Calu3 (cell line): ENCODE measurements at places on chromosomes 1 and 21. TPM values are rescaled to one million over a fixed set of nuclear protein-coding genes. Genes with fewer than 3 reads are reported as not detected.
A peak's percentile ranks its signal among the peaks of the same experiment; 100 is the strongest.

Gene DNM3
- 1.2 and 1.3 TPM in 2 replicates for total RNA-seq

Gene ATP1A4
- total RNA-seq, result not detected in 2 replicates

Gene ADGRL2
- 58.8 and 72.3 TPM in 2 replicates for total RNA-seq

Gene CD247
- 0.61 and 0.97 TPM in 2 replicates for total RNA-seq

- DNase-seq, result no peak
Measured at GRCh38 chr1:241376701-241377100, 19.7 kb upstream of the RGS7 start.

- no peak for DNase-seq
Measured at GRCh38 chr1:151905070-151905442, 4.3 kb downstream of the THEM4 start.

DNA sequence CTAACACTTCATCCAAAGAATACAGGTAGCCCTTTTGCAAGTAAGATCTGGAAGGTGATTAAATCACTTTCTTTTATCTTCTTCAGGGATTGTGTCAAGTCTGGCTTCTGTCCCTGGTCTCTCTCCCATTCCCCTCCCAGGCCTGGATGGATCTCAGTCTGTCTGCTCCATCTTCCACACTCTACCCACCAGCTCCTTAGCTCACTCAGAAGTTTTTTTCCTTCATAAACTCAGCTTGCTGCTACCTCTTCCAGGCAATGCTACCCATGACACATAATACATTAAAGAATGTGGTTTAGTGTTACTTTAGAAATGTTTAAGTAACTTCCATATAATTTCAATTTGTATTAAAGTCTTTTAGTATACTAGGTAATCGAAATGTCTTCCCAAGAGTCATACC is 133.1 kb downstream of the AKT3 start:
- no peak for DNase-seq

DNA sequence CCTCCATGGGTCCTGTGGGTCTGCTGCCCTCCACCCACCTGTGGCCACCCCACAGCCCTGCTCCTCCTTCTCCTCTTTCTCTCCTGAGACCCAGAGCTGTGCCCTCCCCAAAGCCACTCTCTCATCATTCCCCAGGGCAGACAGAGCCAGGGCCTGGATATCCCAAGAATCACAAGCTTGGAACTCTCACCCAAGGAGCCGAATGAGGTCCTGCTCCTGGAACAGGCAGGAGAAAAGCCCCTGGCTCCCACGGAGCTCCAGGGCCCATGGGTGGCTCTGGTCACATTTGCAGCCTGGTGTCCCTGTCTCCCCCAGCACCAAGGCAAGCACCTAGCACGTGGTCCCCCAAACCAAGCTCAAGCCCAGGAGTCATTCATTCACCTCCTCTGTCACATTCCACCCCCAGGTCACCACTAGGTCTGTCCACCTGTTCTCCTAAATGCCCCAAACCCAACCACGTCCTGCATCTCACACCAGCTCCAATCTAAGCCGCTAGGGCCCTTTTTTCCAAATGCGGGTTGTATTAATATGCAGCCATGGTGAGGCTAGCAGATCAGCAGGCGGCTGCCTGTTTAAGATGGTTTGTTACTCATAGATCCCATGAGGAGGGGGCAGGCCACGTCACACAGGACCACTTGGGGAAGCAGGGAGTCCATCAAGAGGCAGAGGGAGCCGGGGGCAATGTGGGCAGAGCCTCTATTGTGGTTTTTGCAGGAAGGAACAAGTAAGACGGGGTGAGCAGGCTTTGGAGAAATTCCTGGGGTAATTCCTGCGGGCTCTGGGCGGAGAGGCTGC is 215.5 kb upstream of the VAMP3 start:
- DNase-seq, result no peak

- no peak for DNase-seq
Measured at GRCh38 chr21:34933609-34934335, 115.3 kb downstream of the RUNX1 start.

- DNase-seq, result no peak
Measured at GRCh38 chr1:188251036-188251435, 1422.3 kb downstream of the PLA2G4A start.

DNA sequence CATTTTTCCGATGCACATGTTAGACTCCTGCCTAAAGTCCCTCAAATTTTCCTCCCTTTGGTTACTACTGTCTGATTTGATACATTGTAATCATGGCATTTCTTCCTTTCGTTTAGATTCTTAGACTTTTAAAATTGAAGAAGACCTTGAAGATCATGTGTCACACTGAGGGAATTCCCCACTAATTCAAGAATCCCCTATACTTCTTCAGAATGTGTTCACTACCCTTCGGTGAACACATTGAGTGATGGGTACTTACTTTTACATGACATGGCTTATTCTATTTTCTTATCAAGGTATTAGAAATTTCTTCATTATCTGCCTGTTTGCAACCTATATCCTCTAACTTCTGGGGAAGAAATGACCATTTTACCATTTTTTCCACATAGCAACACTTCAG is 85.9 kb downstream of the LHX8 start:
- no peak for DNase-seq

GRCh38 chr21:33133892-33134291 is 64.0 kb downstream of the OLIG1 start:
- DNase-seq, result no peak

DNA sequence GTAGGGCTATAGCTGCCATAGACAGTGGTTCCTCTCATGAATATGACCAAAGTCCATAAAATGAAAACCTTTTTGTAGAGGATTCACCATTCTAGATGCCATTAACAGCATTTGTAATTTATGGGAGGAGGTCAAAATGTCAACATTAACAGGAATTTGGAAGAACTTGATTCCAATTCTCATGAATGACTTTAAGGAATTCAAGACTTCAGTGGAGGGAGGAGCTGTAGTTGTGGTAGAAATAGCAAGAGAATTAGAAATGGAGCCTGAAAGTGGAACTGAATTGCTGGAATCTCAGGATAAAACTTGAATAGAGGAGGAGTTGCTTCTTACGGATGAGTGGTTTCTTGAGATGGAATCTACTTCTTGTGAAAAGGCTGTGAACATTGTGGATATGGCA is 65.4 kb upstream of the ESRRG start:
- no peak for DNase-seq

GRCh38 chr1:15708486-15709137 is 24.5 kb downstream of the PLEKHM2 start:
- no peak for DNase-seq

- DNase-seq, result no peak
Measured at GRCh38 chr21:32612999-32613337, 791 bp upstream of the CFAP298 start.

- DNase-seq, result peak; percentile 13
Measured at GRCh38 chr1:230205719-230206198, 138.7 kb downstream of the GALNT2 start.

DNA sequence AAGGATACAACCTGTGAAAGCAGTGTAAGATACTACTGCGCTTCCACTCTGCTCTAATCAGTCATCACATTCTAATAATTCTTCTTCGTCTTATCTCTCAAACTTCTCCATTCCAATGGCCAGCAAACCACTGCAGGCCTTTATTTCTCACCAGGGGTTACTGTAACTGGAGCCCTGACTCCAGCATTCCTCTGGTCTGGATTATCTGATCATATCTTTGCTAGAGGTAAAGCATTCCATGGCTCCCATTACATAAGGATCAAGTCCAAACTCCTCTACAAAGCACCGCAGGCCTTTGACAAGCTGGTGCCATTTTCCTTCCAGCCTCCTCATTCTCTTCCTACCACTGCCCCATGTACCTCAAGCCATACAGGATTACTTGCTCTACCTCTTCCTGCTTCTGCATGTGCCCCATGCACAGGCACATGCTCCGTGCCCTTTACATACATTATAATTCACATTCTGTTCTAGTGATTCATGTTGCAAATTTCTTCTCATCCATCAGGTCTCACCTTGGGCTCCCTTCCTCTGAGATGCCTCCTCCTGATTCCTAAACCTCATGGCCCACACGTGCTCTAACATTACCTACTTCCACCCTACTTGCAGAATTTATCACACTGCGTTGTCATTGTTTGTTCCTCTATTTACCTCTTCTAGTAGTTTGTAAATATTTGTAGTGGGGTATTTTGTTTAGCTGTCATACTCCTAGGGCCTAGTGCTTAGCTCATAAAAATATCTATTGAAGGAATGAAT is 9.3 kb upstream of the SERBP1 start:
- DNase-seq, result no peak

DNA sequence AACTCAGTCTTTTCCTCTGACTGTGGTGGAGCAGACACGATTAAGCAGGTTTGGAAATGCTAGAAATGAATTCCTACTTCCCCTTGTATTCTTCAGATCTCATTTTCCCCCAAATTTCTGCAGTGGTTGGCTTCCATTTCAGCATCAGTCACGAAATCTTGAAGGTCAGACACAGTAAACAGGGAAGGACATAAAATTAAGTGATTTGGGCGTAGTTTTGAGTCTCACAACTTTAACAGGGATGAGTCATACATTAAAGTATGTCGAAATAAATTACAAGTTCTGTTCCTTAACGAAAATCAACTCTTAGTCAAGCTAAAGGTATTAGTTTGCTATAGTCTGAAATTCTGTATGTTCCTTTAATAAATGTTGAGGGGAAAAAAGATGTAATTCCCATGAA is 61.1 kb downstream of the HNRNPR start:
- DNase-seq, result no peak

GRCh38 chr1:87495147-87495546 is 166.5 kb downstream of the LMO4 start:
- DNase-seq, result no peak

GRCh38 chr1:16614361-16615252 is 1.2 kb upstream of the NBPF1 start:
- DNase-seq, result no peak

DNA sequence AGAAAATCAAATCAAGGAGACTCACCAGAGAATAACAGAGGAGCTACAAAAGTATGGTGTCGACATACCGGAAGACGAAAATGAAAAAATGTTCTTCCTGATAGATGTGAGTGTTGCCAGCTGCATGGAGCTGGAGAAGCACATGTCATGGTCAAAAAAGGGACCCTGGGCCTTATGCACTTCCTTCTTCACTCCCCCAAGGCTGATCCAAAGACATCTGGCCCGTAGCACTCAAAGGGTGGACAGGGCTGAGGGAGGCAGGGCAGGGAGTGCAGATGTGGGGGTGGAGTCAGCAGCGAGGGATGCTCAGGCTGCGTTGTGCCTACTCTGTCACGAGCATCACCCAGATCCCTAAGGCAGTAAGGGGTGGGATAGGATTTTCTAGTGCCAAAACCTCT is 19.4 kb downstream of the MX1 start:
- no peak for DNase-seq

- no peak for DNase-seq
Measured at GRCh38 chr1:39165049-39165448, 39.4 kb upstream of the MACF1 start.

DNA sequence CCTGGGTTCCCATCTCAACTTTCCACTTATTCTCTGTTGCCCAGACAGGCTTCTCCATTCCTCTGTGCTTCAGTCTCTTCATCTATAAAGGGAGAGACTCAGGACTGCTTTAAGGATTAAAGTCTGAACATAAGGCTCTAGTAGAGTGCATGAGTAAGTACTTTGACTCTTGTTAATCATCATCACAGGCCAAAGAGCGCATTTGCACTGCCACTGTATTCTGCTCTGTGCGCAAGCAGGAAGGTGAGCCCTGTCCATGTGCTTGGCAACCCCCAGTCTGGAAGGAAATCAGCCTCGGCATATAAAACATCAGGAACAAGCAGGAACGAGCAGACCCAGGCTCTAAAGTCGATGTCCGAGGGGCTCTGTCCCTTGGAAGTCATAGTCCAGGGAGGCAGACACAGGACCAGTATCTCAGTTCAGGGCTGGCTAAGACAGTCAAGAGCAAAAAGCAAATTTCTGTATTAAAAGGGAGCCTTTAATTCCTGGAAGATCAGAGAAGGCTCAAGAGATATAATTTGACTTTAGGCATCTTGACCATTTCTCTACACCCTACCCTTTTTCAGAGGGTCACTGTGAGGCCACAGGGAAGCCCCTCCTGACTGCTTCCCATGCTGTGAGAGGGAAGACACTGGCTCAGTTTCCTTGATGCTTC is 131.2 kb downstream of the TRABD2B start:
- DNase-seq, result no peak
